Activated CD4-positive, alpha-beta T cell treated with anti-CD3 and anti-CD28 coated beads, Interleukin-2, amount 50 U/mL, for 48 hours (primary cell): ENCODE measurements at places on chromosomes 3 and 15.

DNA sequence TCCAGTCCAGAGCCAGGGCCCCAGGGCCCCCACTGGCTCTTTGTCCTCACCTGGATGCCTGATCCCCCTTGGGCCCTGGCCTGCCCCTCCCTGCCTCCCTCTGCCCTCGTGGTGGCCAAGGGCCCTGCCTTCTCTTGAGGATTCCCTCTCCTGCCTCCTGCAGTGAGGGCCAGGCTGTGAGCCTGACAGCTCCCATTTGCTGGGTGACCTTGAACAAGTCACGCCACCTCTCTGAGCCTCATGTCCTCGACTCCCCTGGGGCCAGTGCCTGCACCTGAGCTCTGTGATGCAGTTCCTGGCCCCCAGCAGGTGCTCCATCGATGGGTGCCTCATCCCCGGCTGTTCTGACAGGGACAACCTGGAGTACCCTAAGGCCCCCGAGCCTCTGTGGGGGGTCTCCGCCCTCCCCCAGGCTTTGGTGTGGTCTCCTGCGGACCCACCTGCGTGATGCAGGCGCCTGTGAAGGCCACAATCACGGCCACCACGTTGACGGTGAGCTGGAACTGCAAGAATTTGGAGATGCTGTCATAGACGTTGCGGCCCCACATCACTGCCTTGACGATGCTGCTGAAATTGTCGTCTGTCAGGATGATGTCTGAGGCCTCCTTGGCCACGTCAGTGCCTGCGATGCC is 24.1 kb upstream of the SEC13 start:
- no peak for DNase-seq

DNA sequence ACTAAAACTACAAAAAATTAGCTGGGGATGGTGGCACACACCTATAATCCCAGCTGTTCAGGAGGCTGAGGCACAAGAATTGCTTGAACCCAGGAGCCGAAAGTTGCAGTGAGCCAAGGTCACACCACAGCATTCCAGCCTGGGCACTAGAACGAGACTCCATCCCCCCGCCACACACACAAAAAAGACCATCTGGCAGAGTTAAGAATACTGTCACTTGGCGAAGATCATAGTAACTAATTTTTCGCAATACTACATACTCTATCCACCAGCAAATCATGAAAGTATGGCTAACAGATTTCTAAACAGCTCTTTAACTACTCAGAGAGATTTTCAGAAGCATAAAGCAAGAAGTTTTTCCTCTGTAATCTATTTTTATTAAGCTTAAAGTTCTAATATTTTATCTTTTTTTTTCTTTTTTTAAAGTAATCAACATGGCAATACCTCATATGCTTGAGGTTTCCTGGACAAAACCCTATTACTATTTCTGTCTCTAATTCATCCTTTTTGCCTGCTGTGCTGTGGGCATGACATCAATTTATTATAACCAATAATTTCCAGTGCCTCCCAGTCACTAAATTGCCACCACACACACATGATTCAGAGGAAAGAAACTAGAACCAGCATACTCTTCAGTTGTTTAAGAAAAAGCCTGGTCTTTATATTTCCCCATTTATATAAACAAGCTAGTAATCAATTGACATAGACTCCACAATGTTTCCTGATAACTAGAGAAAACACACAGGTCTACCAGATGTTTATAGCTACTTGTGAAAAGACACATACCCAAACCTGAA is 46.9 kb downstream of the CHSY1 start:
- no peak for DNase-seq

DNA sequence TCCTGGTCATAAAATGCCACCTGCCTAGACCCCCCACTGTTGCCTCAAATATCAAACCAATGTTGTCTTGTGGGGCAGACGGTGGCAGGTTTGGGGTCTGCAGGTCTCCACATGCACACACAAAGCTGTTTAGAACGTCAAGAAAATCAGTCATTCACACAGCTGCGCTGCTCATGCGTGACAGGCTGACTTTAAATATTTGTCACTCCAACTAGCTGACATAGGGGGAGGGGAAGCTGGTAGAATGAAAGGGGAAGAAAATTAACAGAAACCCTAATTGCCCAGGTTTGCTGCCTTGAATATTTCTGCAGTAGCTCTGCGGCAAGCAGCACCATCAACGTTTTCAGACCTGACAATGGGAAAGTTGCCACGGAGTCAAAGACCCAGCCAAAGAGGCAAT is 201.8 kb downstream of the ABHD5 start:
- DNase-seq = no peak

DNA sequence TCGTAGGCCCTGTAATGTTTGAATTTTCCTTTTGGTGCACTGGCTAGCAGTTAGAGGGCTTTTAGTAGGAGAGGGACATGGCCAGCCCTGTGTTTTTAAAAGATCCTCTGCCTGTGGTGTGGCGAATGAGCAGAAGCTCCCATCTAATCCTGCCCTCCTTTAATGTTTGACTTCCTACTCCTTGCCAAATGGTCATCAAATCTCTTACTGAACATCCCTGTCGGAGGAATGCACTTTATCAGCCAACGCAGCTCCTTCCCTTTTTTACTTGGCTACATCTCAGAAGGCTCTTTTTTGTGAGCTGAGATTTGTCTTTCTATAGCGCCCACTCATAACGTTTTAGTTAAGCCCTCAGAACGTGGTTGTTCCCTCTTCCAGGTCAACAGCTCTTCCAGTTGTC is 44.8 kb downstream of the MAP2K5 start:
- DNase-seq = no peak

DNA sequence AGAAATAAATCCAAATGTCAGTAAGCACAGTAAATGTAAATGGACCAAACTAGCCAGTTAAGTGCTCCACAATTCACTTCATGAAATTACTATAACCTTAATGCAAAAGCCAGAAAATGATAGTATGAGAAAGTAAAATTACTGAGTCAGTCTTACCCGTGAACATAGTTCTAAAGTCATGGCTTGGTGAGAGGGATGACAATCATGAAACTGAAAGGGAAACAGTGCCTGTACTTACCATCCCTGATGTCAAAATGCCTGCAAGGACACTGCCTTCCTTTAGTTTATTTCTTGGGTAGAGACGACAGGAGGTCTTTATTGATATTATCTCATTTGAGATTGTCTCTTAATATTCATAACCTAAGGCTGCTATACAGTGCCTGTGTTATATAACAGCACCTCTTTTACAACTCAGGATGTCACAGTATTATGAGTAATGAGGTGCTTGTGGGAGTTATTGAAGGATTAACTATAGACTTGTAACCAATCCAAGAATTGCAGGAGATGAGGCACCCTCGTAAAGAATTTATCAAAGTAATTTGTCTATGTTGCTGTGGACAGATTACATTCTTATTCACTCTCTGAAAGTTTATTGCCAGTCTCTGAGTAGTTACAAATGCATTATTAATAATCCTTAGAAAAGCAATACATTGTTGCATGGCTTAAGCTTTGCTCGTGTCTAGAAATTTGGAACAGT is 142.9 kb upstream of the BFSP2 start:
- no peak for DNase-seq

GRCh38 chr15:78638658-78639314 is 2.2 kb downstream of the CHRNB4 start:
- peak; percentile 70 for DNase-seq

DNA sequence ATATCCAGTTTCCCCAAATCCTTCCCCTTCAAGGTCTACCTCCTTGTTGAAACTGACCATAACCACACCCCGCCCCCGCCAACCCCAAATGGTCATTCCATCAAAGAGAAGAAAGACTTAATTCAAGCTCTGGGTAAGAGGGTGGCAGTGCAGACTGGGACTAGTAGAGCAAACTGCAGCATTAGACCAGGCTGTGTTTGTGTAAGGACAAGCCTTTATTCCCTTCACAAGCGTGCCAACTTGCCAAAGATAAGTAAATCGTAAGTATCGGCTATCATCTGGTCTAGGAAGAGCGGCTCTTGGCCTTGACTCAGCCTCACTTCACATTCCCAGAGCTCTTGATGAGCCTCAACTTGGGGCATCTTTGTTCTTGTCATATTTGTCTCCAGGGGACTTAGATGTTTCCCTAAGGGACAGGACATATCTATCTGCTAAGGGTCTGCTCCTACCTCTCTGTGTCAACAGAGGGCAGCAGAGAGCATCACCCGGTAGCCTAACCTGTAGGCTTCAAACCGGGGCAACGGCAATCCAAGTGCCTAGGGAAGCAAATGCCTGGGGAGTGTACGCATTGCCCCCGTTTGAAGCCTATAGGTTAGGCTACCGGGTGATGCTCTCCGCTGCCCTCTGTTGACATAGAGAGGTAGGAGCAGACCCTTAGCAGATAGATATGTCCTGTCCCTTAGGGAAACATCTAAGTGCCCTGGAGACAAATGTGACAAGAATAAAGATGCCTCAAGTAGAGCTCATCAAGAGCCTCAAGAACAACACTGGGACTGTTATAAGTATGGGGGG is 8.9 kb upstream of the MAP3K13 start:
- DNase-seq = peak; percentile 83

DNA sequence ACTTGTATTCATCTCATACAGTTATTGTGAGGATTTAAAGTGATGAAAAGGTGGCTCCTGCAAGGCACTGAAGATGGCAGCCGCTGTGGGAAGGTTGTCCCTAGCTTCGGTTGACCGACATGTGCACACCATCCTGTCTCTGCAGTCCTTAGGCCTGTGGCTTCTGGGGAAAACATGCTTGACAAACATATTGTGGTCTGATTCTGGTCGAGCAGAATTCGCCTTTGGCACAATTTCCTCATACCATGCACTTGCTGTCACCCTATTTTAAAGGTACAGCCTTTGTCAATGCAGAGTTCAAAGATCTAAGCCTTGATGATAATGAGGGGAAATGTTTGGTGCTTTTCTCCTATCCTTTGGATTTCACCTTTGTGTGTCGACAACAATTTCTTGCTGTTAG is 50.9 kb downstream of the PRICKLE2 start:
- no peak for DNase-seq

GRCh38 chr3:13686367-13687160 is 137.6 kb downstream of the FBLN2 start:
- no peak for DNase-seq

GRCh38 chr3:129429602-129430001 is 1.2 kb upstream of the EFCAB12 start:
- DNase-seq = no peak

DNA sequence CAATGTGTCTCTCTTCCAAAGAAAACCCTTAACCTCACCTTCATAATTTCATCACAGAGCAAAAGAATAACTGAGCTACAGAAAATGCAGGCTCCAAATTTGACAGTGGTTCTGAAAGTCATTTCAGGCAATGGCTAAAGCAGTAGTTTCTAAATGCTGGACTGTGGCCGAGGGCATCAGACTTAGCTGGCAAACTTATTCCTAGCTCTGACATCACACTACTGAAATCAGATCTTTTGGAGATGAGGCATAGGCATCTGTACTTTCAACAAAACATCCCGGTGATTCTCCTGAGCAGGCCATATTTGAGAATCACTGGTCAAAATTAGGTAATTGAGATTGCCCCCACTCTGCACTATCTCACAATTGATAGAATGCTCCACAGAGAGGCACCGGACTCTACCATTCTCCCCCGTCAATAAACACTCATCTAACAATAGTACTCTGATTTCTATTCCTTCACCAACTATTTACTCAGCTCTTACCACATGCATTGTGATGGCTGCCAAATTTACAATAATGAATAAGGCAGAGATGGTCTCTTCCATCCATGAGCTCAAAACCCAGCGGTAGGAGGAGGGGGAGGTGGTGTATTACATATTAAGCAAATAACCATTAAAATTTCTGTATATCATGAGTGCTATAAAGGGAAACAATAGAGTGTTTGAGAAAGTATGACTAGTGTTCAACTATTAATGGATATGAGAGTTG is 57.3 kb upstream of the SPRED1 start:
- no peak for DNase-seq

- no peak for DNase-seq
Measured at GRCh38 chr15:98803228-98804056, 155.1 kb downstream of the IGF1R start.

GRCh38 chr15:47742334-47742733 is 25.0 kb downstream of the SEMA6D start:
- no peak for DNase-seq

GRCh38 chr3:88595026-88595425 is 445.3 kb downstream of the C3orf38 start:
- no peak for DNase-seq

GRCh38 chr3:79506751-79507150 is 261.0 kb downstream of the ROBO1 start:
- DNase-seq = no peak

- no peak for DNase-seq
Measured at GRCh38 chr3:61736506-61736905, 175.1 kb downstream of the PTPRG start.

GRCh38 chr3:183583331-183584245 is 28.1 kb upstream of the KLHL6 start:
- no peak for DNase-seq

DNA sequence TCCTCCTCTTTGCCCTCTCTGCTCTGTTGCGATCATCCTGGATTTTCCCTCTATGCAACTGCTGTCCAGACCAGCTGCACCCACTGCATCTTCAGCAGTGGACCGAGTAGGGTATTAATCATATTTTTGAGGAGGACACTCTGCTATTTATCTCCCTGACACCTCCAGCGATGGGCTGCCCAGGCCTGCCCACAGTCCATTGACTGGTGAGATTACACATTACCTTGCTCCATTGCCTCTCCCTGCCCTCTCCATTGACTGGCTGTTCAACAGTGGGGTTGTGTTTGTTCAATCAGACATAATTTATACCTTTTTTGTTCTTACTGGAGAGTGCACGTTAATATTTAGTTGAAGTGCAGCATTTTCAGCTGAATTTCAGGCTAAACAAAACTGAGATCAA is 559.3 kb upstream of the ARRDC4 start:
- DNase-seq = no peak

DNA sequence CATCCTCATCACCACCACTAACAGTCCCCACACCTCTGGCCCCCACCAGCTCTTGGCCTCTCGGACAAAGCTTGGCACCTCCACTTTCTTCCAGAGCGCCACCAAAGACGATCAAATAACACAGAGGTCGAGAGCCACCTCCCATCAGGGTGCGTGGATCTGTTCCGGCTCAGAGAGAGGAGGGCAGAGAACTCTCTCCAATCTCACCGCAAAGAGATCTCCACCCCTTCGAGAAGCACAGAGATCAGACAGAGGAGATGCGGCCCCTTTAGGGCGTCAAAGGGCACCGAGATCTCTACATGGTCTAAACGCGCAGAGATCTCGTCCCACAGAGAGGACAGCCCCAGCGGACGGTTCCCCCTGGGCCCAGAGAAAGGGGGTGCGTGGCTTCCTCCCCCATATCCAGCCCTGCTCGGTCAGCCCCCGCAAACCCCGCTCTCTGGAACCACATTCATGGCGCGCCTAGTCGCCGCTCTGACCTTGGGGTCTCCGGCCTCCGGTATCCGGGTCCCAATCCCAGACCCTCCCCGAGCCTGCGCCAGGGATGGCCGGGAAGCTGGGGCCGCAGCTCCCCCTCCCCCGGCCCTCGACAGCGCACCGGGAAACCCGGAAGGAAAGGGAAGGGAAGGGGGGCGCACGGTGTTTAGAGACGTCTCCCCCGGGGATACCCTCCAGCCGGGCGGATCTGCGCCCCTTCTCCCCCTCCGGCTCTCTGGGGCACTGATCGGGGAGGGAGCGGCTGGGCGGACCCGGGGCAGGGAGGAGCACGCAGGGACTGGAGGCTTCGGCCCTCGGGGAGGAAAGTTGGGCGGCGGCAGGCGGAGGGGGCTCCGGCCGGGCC is 608 bp downstream of the SCN5A start:
- DNase-seq = peak; percentile 7

GRCh38 chr15:98150536-98150935 is 190.0 kb downstream of the ARRDC4 start:
- DNase-seq = no peak
